HFFc6 (cell line): ENCODE measurements at places on chromosomes 12 and 14. TPM values are rescaled to one million over a fixed set of nuclear protein-coding genes. Genes with fewer than 3 reads are reported as not detected.
A peak's percentile ranks its signal among the peaks of the same experiment; 100 is the strongest.

TUNAR gene
- total RNA-seq = not detected in 3 replicates

PRPF39 gene
- total RNA-seq = 18.4 to 24.1 TPM (median 19.1 TPM) in 3 replicates

HCAR2 gene
- not detected in 3 replicates for total RNA-seq

PPM1H gene
- 7.9 to 20.4 TPM (median 16.0 TPM) in 3 replicates for total RNA-seq

TMEM179 gene
- total RNA-seq = not detected in 3 replicates

ZDHHC22 gene
- total RNA-seq = not detected in 3 replicates

CCDC177 gene
- not detected in 3 replicates for total RNA-seq

BMAL2 gene
- total RNA-seq = 23.1 to 44.9 TPM (median 31.2 TPM) in 3 replicates

CCDC184 gene
- 0.42 and 0.60 TPM in 2 replicates for total RNA-seq

SNRPF gene
- total RNA-seq = 28.1 and 31.9 TPM in 2 replicates

MBD6 gene
- total RNA-seq = 43.1 and 54.5 TPM in 2 replicates

TOMM20L gene
- not detected in 2 replicates for total RNA-seq

ZCCHC8 gene
- total RNA-seq = 10.5 to 12.6 TPM (median 11.1 TPM) in 3 replicates

TCL1B gene
- total RNA-seq = not detected in 3 replicates

KRT82 gene
- not detected in 3 replicates for total RNA-seq

GTF2A1 gene
- 36.4 to 39.3 TPM (median 37.6 TPM) in 3 replicates for total RNA-seq

RNASE1 gene
- total RNA-seq = not detected in 3 replicates

HSPB8 gene
- total RNA-seq = 19.5 to 39.9 TPM (median 34.8 TPM) in 3 replicates

TAS2R46 gene
- not detected in 2 replicates for total RNA-seq

RBP5 gene
- not detected in 3 replicates for total RNA-seq

- no peak for DNase-seq
- H3K4me1 ChIP-seq = peaks cover 14% of the 10 kb centered on the region
- H3K4me3 ChIP-seq = no peak overlapping the region
- H3K27me3 ChIP-seq = no peaks in the 10 kb centered on the region
- H3K36me3 ChIP-seq = no peaks in the 10 kb centered on the region
Measured at GRCh38 chr12:44377443-44378187, 498.5 kb downstream of the NELL2 start.

- H3K27ac ChIP-seq = peak overlapping the region; percentile 27
- H3K36me3 ChIP-seq = peaks cover 14% of the 10 kb centered on the region; the same call in 1 of the 2 replicates
- peaks cover 1% of the 10 kb centered on the region; the same call in 1 of the 2 replicates for H3K27me3 ChIP-seq
- DNase-seq = no peak
- peaks cover 58% of the 10 kb centered on the region for H3K4me1 ChIP-seq
Measured at GRCh38 chr14:50795909-50796308, 35.1 kb downstream of the NIN start.

GRCh38 chr12:29891792-29892191 is 108.0 kb upstream of the TMTC1 start:
- no peaks in the 10 kb centered on the region for H3K36me3 ChIP-seq
- H3K4me3 ChIP-seq = no peak overlapping the region
- H3K4me1 ChIP-seq = no peaks in the 10 kb centered on the region
- H3K27me3 ChIP-seq = peaks cover 2% of the 10 kb centered on the region; the same call in 1 of the 2 replicates
- DNase-seq = no peak
- no peak overlapping the region for H3K27ac ChIP-seq

DNA sequence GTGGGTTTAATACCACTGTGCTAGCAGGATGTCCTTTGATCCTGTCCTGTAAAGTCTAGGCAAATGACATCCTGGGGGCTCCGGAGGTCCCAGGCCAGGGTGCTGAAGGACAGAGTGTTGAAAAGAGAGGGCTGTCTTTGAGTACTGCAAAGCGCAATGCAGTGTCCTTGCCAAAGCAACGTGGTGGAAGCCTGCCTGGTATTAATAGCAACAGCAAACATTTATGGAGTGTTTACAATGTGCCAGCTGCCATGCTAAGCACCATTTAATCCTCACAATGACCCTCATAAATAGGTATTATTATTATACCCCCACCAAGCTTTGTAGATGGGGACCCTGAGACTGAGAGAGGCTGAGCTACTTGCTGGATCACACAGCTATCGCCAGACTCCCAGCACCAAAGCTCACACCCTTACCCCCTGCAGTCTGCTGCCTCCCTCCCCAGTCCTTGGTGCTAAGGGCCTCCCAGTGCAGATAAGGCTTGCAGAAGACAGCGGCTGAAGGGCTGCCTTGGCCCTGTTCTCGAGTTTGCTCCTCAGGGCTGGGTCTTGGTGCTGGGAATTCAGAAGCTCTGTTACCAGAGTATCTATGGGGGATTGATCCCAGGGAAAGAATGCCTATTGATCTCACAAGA is 427.7 kb downstream of the FUT8 start:
- H3K4me3 ChIP-seq = no peak overlapping the region
- DNase-seq = no peak
- no peak overlapping the region for H3K27ac ChIP-seq
- H3K27me3 ChIP-seq = no peaks in the 10 kb centered on the region; the same call in 1 of the 2 replicates
- no peaks in the 10 kb centered on the region for H3K36me3 ChIP-seq
- H3K4me1 ChIP-seq = no peaks in the 10 kb centered on the region

GRCh38 chr14:68686724-68687123 is 106.1 kb downstream of the ZFP36L1 start:
- no peaks in the 10 kb centered on the region; the same call in 1 of the 2 replicates for H3K27me3 ChIP-seq
- H3K4me1 ChIP-seq = peaks cover 88% of the 10 kb centered on the region
- DNase-seq = no peak
- no peaks in the 10 kb centered on the region for H3K36me3 ChIP-seq
- peak overlapping the region; percentile 99 for H3K27ac ChIP-seq

GRCh38 chr12:9647825-9648700 is 21.4 kb upstream of the CLEC2D start:
- no peaks in the 10 kb centered on the region; the same call in 1 of the 2 replicates for H3K27me3 ChIP-seq
- peaks cover 59% of the 10 kb centered on the region for H3K4me1 ChIP-seq
- peak overlapping the region; percentile 95 for H3K27ac ChIP-seq
- peak overlapping the region; percentile 85 for H3K4me3 ChIP-seq
- peaks cover 16% of the 10 kb centered on the region for H3K36me3 ChIP-seq
- peak; percentile 52 for DNase-seq

GRCh38 chr14:92759300-92759678 is 10.9 kb upstream of the LGMN start:
- H3K27ac ChIP-seq = no peak overlapping the region
- no peak overlapping the region for H3K4me3 ChIP-seq
- peaks cover 12% of the 10 kb centered on the region for H3K27me3 ChIP-seq
- H3K4me1 ChIP-seq = peaks cover 10% of the 10 kb centered on the region; the same call in 1 of the 2 replicates

GRCh38 chr12:113278633-113279032 is 56.3 kb downstream of the SLC8B1 start:
- H3K27ac ChIP-seq = no peak overlapping the region
- H3K4me3 ChIP-seq = no peak overlapping the region
- no peak for DNase-seq
- no peaks in the 10 kb centered on the region for H3K27me3 ChIP-seq
- no peaks in the 10 kb centered on the region; the same call in 1 of the 2 replicates for H3K36me3 ChIP-seq
- no peaks in the 10 kb centered on the region for H3K4me1 ChIP-seq

DNA sequence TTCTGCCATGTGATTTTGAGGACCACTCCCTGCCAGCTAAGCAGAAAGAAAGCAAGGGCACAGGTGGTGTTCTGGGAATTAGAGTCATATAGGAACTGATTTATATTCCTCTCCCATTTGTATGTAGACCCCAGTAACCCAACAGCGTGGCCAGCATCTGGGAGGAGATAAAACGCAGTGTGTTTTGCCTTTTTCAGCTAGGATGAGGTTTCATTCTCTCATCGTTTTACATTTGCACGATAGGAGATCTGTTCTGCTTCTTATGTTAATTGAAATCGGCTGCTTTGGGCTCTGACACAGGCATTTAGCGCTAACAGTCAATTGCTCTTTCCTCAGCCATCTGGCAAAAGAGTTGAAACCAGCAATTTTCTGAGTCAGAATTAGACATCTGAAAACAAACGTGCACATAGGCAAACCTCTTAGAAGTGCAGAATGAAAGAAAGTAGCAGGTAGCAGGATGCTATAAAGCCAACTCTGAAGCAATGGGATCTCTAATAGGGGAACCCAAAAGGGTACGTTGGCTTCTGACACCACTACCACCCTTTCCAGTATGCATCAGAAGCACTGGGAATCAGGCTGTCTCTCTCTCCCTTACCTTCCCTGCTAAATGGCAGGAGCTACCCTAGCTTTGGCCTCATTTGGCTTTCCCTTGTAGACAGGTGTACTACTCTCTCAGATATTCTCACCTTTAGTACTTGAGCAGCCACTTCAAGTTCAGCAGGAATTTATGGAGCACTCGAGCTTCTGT is 219.1 kb downstream of the PHLDA1 start:
- 0 out of 2 replicates have a peak, but pooled peaks cover 3% of the 10 kb centered on the region for H3K36me3 ChIP-seq
- peak; percentile 45 for DNase-seq

- H3K27ac ChIP-seq = no peak overlapping the region
- H3K27me3 ChIP-seq = peaks cover under 1% of the 10 kb centered on the region; the same call in 1 of the 2 replicates
- no peaks in the 10 kb centered on the region for H3K36me3 ChIP-seq
- DNase-seq = peak; percentile 53
Measured at GRCh38 chr14:59126714-59127436, 61.6 kb upstream of the DAAM1 start.

DNA sequence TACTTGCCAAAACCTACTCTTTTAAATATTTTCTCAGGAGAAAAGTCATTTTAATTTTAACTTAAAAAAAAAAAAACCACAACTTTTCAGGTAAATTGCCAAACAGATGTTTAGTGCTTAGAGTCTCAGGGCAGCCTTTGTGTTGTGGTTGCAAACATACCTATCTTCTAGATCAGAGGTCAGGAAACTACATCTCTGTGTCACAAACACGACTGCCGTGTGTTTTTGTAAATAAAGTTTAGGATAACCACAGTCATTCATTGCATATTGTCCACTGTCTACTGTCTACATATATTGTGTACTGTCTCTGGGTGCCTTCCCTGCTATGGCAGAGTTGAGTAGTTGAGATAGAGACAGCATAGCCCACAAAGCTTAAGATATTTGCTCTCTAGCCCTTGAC is 48.9 kb downstream of the DYRK2 start:
- no peak overlapping the region for H3K4me3 ChIP-seq
- peaks cover 57% of the 10 kb centered on the region for H3K4me1 ChIP-seq
- peaks cover 12% of the 10 kb centered on the region; the same call in 1 of the 2 replicates for H3K36me3 ChIP-seq
- no peaks in the 10 kb centered on the region; the same call in 1 of the 2 replicates for H3K27me3 ChIP-seq
- peak overlapping the region; percentile 97 for H3K27ac ChIP-seq

GRCh38 chr12:29545102-29545467 is 47.6 kb upstream of the OVCH1 start:
- no peak for DNase-seq
- H3K36me3 ChIP-seq = no peaks in the 10 kb centered on the region
- no peaks in the 10 kb centered on the region; the same call in 1 of the 2 replicates for H3K27me3 ChIP-seq
- no peak overlapping the region for H3K27ac ChIP-seq

GRCh38 chr12:84585776-84586395 is 326.7 kb downstream of the SLC6A15 start:
- no peak overlapping the region for H3K4me3 ChIP-seq
- no peak overlapping the region for H3K27ac ChIP-seq
- DNase-seq = no peak
- no peaks in the 10 kb centered on the region for H3K27me3 ChIP-seq

DNA sequence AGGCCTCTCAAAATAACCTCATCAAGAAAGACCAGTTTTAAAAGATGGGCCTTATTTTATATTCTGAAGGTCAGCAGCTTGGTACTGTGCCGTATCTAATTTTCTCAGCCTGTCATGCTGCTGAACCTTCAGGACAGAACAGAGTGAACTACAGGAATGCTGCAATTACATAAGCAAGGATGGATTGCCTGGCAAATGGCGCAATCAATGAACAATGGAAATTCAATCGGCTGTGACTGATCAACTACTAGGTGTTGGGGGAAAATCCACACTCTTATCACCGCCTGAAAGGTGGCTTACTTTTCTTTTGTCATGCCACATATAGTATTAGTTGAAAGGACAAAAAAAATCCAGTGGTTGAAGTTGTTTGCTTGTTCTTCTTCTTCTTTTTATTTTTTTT is 8.5 kb downstream of the ACSS3 start:
- no peaks in the 10 kb centered on the region for H3K36me3 ChIP-seq
- H3K27me3 ChIP-seq = peaks cover 1% of the 10 kb centered on the region; the same call in 1 of the 2 replicates
- no peak overlapping the region for H3K4me3 ChIP-seq
- no peaks in the 10 kb centered on the region for H3K4me1 ChIP-seq

GRCh38 chr12:105455261-105455660 is 124.8 kb downstream of the C12orf75 start:
- H3K36me3 ChIP-seq = peaks cover 23% of the 10 kb centered on the region
- no peak overlapping the region for H3K27ac ChIP-seq
- H3K27me3 ChIP-seq = peaks cover 1% of the 10 kb centered on the region
- H3K4me3 ChIP-seq = no peak overlapping the region

GRCh38 chr12:1262011-1262410 is 271.0 kb downstream of the ERC1 start:
- no peak for DNase-seq
- peaks cover 16% of the 10 kb centered on the region for H3K4me1 ChIP-seq
- H3K27ac ChIP-seq = no peak overlapping the region
- H3K36me3 ChIP-seq = peaks cover 30% of the 10 kb centered on the region; the same call in 1 of the 2 replicates
- H3K4me3 ChIP-seq = no peak overlapping the region
- H3K27me3 ChIP-seq = no peaks in the 10 kb centered on the region

- H3K27me3 ChIP-seq = peaks cover 2% of the 10 kb centered on the region; the same call in 1 of the 2 replicates
- H3K36me3 ChIP-seq = no peaks in the 10 kb centered on the region
- no peak overlapping the region for H3K27ac ChIP-seq
- no peak for DNase-seq
- H3K4me3 ChIP-seq = no peak overlapping the region
- no peaks in the 10 kb centered on the region; the same call in 1 of the 2 replicates for H3K4me1 ChIP-seq
Measured at GRCh38 chr14:83289390-83289789, 1755.7 kb upstream of the SEL1L start.

DNA sequence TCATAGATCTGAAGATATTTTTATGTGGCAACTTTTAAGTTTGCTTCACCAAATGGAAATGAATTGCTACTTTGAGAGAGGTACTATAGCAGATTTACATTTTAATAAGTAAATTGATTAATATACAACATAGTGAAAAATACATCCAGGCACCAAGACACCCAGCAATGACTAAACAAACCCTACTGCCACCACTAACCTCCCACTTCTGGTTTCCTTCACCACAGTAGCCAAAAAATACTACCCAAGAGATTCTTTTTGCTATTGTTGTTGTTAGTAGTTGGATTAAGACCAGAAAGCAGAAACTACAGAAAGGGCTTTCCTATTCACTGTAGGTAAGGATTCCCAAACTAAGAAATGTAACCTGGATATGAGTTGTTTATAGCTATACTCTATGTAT is 54.1 kb downstream of the COCH start:
- H3K4me3 ChIP-seq = no peak overlapping the region
- peaks cover 17% of the 10 kb centered on the region for H3K4me1 ChIP-seq
- no peaks in the 10 kb centered on the region; the same call in 1 of the 2 replicates for H3K27me3 ChIP-seq
- DNase-seq = no peak
- no peaks in the 10 kb centered on the region for H3K36me3 ChIP-seq
